ENCODE measurements at places on chromosomes 7 and 10. TPM values are rescaled to one million over a fixed set of nuclear protein-coding genes. Genes with fewer than 3 reads are reported as not detected.

- no peak overlapping the region for H3K4me3 ChIP-seq
- no peaks in the 10 kb centered on the region for H3K36me3 ChIP-seq
- H3K4me1 ChIP-seq: no peaks in the 10 kb centered on the region
Observed at GRCh38 chr10:80382989-80383388, 25.4 kb upstream of the PRXL2A start.

DNA sequence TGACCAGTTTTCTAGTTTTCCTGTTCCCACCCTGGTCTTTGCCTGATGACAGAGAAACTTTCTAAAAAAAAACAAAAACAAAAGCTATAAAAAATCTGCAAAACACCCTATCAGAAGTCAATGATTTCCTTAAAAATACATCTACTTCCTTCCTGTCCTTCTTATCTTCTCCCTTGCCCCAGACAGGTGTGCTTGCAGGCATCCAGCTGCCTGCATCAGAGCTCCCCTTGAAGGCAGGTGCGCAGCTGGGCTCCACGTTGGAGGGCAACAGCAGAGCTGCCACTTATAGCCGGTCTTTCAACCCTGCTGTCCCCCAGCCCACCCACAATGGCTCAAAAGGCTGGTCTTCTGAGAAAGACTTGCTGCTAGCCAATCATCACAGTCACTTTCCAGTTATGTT, 29.8 kb downstream of the UBE2D4 start:
- H3K4me1 ChIP-seq: no peaks in the 10 kb centered on the region
- H3K36me3 ChIP-seq: no peaks in the 10 kb centered on the region
- H3K27me3 ChIP-seq: no peaks in the 10 kb centered on the region

Gene HECW1
- total RNA-seq: 0.66 TPM

- H3K4me3 ChIP-seq: no peak overlapping the region
- DNase-seq: no peak
- H3K4me1 ChIP-seq: peaks cover 19% of the 10 kb centered on the region
- H3K36me3 ChIP-seq: no peaks in the 10 kb centered on the region
- H3K27ac ChIP-seq: peak overlapping the region; percentile 14
- H3K27me3 ChIP-seq: no peaks in the 10 kb centered on the region
Observed at GRCh38 chr10:97547271-97547600, 25.3 kb upstream of the ANKRD2 start.

Gene BRI3
- total RNA-seq: 85.5 TPM

DNA sequence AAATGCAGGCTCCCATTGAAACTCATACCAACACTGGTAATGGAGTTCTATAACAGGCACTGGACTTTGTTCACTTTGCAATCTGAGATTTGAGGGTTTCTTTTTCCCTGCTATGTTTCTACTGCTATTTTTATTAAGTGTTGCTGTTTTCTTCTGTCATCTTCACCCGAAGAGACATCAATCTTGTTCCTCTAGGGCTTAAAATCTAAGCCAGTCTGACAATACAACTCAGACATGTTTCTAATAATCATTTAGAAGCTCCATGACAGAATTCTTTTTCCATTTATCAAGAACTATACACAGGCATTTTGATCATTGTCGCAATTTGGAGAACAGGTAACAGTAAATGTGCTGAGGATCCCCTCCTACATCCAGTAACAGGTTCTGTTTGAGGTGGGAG, 98.5 kb upstream of the GNAI1 start:
- no peaks in the 10 kb centered on the region for H3K27me3 ChIP-seq
- no peak overlapping the region for H3K4me3 ChIP-seq
- no peaks in the 10 kb centered on the region for H3K4me1 ChIP-seq
- no peak overlapping the region for H3K27ac ChIP-seq

DNA sequence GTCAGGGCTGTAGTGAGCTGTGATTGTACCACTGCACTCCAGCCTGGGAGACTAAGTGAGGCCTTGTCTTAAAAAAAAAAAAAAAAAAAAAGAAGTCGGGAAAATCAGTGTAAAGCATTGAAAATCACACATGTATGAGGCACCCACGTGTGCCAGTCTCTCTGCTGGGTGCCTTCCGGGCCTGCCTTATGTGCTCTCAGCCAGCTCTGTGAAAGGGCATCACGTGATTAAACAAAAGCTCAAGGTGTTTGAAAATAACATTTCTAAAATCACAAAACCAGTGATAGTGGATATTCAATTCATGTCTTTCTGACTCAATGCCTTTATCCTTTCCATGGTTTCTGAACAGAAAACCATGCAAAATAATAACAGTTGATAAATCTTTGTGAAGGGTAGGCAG, 125.2 kb upstream of the PALS2 start:
- H3K36me3 ChIP-seq: no peaks in the 10 kb centered on the region
- no peaks in the 10 kb centered on the region for H3K27me3 ChIP-seq
- H3K4me3 ChIP-seq: no peak overlapping the region
- H3K27ac ChIP-seq: no peak overlapping the region
- H3K4me1 ChIP-seq: no peaks in the 10 kb centered on the region

DNA sequence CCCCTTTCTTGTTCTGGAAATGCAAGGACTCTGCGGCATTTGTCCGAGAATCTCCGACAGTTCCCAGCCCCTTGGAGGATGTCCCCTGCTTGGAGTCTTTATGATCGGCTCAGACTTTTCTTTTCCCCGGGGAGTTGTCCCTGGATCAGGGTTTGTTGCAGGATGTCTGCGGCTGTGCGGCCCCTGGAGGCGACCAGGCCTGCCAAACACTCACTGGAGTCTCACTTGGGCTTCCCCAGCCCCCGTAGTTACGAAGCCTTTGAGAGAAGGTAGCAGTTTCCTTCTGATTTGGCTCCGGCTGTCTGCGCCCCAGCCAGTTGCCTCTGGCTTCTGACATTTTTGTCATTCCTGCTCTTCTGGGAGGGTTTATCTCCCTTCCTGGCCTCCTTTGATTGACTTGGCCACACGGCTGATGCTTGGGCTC, 16.1 kb downstream of the COL26A1 start:
- peak; percentile 37 for DNase-seq
- no peaks in the 10 kb centered on the region for H3K27me3 ChIP-seq
- H3K4me3 ChIP-seq: peak overlapping the region; percentile 22
- no peaks in the 10 kb centered on the region for H3K36me3 ChIP-seq
- no peaks in the 10 kb centered on the region for H3K4me1 ChIP-seq

- H3K4me3 ChIP-seq: no peak overlapping the region
- H3K27ac ChIP-seq: peak overlapping the region; percentile 92
- DNase-seq: no peak
Observed at GRCh38 chr7:43647339-43647672, 64.4 kb downstream of the STK17A start.

DNA sequence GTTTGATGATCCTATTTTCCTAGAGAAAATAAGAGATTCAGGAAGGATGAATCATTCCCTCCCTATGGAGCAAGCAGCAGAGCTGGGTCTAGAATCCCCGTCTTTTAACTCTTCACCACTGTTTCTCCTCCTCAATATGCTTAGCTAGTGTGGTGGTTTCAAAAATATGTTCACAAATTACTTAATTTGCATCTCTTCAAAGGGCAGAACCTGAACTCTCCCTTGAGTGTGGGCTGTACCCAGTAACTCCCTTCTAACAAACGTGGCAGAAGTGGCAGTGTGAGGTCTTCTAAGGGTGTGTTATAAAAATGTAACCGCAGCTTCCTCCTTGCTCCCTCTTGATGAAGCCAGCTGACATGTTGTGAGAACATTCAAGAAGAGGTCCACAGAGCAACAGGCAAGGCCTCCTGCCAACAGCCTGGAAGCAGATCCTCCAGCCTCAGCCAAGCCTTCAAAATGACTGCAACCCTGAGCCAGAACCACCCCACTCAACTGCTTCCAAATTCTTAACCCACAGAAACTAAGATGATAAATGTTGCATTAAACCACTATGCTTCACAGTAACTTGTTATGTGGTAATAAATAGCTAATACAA, 36.6 kb downstream of the SRPK2 start:
- peak overlapping the region; percentile 73 for H3K27ac ChIP-seq
- H3K4me3 ChIP-seq: peak overlapping the region; percentile 30

- H3K27ac ChIP-seq: no peak overlapping the region
- H3K27me3 ChIP-seq: no peaks in the 10 kb centered on the region
- no peak for DNase-seq
- H3K36me3 ChIP-seq: no peaks in the 10 kb centered on the region
- no peaks in the 10 kb centered on the region for H3K4me1 ChIP-seq
Observed at GRCh38 chr7:101108330-101108857, 18.5 kb upstream of the SERPINE1 start.

GRCh38 chr10:69914398-69915214, 112.9 kb downstream of the COL13A1 start:
- peaks cover 4% of the 10 kb centered on the region for H3K4me1 ChIP-seq
- H3K36me3 ChIP-seq: no peaks in the 10 kb centered on the region
- no peak overlapping the region for H3K4me3 ChIP-seq
- DNase-seq: peak; percentile 70
- no peaks in the 10 kb centered on the region for H3K27me3 ChIP-seq
